ENCODE measurements at places on chromosomes 5 and 9.
A peak's percentile ranks its signal among the peaks of the same experiment; 100 is the strongest.

DNA sequence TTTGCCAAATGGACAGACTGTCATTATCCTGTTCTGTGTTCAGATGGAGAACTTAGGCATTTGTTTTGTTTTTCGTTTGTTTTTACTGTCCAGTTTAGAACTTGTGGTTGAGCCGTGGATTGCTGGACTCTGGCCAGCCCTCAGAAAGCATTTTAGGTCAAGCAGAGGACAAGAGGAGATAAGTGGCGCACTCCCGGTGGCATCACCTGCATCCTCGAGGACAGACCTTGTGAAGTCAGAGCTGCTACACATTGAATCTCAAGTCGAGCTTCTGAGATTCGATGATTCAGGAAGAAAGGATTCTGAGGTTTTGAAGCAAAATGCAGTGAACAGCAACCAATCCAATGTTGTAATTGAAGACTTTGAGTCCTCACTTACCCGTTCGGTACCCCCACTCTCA lies 8.9 kb downstream of the MTRR start:
- DNase-seq: no peak

DNA sequence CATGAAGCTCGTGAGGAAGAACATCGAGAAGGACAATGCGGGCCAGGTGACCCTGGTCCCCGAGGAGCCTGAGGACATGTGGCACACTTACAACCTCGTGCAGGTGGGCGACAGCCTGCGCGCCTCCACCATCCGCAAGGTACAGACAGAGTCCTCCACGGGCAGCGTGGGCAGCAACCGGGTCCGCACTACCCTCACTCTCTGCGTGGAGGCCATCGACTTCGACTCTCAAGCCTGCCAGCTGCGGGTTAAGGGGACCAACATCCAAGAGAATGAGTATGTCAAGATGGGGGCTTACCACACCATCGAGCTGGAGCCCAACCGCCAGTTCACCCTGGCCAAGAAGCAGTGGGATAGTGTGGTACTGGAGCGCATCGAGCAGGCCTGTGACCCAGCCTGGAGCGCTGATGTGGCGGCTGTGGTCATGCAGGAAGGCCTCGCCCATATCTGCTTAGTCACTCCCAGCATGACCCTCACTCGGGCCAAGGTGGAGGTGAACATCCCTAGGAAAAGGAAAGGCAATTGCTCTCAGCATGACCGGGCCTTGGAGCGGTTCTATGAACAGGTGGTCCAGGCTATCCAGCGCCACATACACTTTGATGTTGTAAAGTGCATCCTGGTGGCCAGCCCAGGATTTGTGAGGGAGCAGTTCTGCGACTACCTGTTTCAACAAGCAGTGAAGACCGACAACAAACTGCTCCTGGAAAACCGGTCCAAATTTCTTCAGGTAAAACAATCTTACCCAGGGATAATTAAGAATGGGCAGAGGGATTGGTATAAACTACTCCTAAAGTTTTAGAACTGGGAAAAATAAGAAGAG lies 12.9 kb downstream of the ITGA1 start:
- DNase-seq: peak; percentile 38

DNA sequence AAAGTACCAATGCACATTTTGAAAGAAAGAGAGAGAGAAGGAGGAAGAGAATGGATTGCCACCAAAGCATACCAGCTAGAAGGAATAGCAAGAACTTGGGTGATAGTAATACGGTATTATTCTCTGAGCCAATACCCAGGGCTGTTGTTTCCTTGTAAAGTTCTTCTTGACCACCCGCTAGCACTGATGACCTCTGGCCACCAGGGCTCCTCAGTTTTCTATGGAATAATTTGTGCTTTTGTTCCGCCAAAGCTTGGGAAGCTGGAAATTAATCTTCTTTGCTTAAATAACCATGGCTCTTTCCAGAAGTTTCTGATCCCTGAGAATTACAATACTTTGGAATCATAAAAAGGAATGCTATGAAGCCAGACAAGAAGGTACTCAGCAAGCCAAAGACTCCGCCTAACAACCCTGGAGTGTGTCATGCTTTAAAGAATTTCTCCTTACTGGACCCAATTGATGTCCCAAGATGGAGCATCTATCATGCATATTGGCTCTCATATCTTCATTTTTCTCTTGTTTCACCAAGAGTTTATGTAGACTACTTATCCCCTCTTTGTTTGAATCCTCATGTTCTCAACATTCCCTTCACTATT lies 29.8 kb downstream of the OR2K2 start:
- DNase-seq: no peak

DNA sequence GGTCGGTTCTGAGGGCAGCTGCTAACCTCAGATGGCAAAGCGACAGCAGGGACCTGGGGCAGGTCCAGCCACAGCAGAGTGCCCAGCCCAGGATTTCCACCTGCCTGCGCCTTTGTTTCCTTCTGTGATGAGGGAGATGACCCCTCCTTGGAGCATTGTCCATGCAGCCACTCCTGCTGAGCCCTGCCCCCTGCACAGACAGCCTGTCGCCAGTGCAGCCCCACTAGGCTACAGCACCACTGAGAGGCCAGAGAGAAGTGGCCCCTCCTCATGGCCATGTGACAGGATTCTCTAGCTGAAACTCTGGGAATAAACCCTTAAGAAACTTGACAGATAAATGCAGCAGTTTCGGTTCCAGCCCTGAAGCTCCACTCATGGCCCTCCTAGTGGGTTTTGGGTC lies 10.5 kb upstream of the MRNIP start:
- no peak for DNase-seq

DNA sequence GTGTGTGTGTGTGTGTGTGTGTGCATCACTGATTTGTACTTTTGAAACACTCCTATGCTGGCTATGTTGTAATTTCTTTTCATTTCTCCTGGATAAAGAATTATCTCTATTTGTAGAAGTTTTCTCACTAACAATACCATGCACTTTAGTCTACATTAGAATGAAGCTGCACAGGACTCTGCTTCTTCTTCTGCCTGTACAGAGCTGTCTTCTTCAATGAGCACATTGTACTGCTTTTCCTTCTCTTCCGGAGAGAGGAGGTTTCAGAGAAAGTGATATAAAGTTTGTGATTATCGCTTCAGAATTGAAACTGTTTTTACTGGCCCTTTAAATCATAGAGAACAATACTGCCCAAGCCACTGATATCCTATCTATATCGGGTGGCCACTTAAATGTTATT lies 677.0 kb downstream of the NR2F1-AS1 start:
- no peak for DNase-seq

GRCh38 chr5:38888041-38888440 lies 42.2 kb downstream of the OSMR start:
- DNase-seq: no peak

- no peak for DNase-seq
Measured at GRCh38 chr9:106358331-106358730, 504.6 kb upstream of the ZNF462 start.

DNA sequence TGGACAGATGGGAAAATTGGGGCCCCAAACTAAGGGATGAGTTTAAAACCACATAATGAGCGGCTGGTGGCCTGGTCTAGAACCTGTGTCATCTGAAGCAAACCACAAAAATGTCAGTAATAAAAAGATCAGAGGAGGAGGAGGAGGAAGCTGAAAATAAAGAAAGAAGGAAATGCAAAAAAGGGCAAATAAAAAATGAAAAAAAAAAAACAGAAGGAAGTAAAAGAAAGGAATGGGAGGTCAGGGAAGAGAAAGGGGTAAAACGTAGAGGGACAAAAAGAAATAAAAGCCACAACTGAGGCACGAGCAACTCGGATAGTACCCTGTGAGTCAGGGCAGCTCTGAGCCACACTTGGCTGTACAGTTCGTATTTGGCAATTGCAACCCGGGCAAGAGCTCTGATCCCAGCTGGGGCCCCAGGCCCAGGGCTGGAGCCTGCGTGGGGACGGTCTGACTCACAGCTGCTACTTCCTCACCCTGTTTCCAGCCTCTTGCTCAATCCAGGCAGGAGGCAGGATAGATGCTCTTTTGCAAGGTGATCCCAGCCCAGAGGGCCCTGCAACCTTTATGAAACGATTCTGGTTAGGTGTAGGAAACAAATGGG lies 137.9 kb upstream of the TRIM32 start:
- no peak for DNase-seq

- no peak for DNase-seq
Measured at GRCh38 chr5:133338504-133339355, 273.6 kb downstream of the FSTL4 start.

- no peak for DNase-seq
Measured at GRCh38 chr9:92196909-92197308, 81.7 kb upstream of the SPTLC1 start.

GRCh38 chr9:113578882-113579282 lies 115.4 kb downstream of the RGS3 start:
- DNase-seq: peak; percentile 71

- DNase-seq: no peak
Measured at GRCh38 chr9:98883276-98883675, 60.4 kb upstream of the COL15A1 start.

DNA sequence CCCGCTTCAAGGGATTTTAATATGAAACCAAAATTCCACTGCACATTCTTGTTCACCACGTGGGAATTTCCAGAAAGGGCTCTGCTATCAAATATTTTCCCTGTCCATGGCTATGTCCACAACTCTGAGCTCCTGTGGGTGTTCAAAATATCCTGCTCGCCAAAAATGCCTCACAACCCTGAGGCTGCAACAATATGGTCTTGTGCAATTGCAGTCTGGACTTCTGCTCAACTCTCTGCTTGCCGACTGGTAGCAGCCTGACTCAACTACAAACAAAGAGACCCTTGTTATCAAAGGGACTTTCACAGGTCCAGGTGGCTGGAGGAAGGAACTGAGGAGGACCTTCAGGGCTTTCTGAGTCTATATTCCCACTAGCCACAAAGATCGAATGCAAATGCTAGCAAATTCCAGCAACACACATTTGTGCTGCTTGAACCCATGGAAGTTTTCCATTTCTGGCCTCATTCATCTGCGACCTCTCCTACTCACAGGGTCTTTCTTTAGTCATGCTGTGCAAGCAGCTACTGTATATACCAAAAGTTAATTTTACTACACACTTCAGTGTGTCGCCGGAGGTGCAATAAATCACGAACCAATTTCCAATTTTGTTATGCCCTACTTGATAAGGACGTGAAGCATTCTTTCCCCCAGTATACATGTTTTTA lies 169.2 kb upstream of the SLC30A5 start:
- no peak for DNase-seq

- DNase-seq: peak; percentile 53
Measured at GRCh38 chr9:21802418-21803000, at the start of gene MTAP. Gene MTAP, plus strand, starts transcription at chr9:21802636. Its CDS starts 113 bp downstream, at chr9:21802749.

DNA sequence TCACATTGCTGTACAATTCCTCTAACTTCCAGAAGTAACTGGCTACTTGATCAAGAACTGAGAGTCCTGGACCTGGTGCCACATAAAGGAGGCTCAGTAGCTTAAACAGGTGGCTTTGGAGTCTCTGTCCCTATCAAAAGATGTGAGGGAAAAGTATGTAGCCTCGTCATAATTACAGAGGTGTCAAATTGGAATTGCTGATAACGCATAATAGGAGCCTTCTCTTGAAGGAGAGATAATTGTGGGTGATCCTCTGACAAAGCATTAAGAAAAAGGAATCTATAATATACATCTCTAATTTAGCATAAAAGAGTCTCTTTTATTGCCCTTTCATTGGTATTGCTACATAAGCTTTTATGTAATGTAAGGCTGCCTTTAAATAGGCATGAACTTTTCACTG lies 1246.4 kb upstream of the CDH9 start:
- DNase-seq: no peak

DNA sequence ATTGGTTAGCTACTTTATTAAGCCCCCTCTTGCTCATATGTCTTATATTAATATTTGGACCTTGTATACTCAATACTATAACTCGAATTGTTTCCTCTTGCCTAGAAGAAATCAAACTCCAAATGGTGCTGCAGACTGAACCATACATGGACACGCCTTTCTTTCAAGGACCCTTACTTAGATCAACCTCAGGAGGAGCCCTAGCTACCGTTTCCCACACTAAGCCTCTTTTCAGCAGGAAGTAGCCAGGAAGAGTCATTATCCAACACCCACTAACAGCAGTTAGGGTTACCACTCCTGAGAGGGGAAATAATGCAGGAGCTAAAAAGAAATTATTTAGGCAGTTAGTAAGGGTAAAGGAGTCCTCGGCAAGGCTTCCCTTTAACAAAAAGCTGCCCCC lies 243.8 kb upstream of the PUM3 start:
- DNase-seq: no peak

DNA sequence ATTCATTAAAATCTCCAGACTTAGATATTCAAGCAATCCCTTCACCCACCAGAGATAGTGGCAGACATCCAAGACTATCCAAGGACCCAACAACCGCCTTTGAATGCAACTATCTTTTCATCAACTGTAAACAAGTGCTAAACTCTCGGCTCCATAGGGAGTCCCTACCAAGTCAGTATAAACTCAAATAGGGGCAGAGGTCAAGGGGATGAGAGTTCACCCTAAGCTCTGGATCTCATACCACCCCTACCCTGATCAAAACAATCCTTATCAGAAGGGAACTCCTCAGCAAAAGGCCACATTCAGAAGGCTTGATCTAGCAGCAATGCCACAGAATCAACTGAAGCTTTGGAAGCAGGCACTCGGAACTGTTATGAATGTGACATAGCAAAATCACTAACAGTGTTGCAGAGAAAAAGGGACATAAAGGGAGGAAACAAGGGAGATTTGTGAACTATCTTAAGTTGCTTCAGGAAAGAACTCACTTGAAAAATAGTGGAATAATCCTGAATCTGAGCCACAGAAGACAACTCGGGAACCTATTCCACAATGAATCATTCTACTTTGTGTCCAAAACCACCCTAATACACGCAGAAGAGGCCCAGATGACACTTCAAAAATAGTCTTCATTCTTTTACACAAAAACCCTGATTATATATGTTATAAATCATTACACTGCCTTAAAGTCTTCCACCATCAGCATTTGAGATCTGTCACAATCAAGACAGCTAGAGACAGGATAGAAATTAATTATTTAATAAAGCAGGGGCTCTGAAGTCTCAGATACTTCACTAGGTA lies 49.8 kb downstream of the NR6A1 start:
- DNase-seq: no peak

DNA sequence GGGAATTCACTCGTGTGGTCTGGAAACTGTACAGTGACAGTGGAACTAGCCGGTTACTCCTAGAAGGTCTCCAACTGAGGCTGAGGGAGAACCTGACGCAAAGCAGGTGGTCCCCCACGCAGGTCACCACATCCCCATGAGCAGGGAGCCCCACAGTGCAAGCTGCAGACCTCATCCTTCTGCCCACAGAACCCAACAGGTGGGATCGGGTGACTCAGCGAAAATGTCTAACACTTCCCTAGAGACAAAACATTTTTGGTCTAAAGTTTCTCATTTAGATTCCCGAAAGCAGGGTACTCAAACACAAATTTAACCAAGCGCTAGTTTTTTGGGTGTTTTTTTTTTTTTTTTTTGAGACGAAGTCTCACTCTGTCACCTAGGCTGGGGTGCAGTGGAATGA lies 62.4 kb upstream of the RETREG1 start:
- DNase-seq: no peak

GRCh38 chr5:127517110-127517479 lies 345 bp upstream of the PRRC1 start:
- DNase-seq: no peak

DNA sequence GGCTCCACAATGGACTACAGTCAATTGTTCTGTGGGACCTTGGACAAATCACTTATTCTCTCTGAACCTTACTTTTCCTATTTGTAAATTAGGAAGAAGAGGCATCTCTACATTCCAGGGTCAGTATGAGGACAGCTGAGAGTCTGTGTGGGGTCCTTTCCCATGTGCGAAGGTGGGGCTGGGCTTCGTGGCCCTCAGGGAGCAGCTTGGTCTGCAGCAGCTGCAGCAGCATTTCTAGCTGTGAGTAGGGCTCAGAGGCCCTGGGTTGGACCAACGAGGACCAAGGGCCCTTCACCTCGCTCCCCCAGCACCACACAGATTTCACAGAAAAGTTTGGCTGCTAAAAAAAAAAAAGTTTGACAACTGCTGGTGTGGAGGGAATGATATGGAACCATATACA lies 9.4 kb upstream of the DDX41 start:
- DNase-seq: no peak

- DNase-seq: no peak
Measured at GRCh38 chr5:39176759-39177630, 42.4 kb downstream of the FYB1 start.
